ENCODE measurements at places on chromosomes 7 and 10.

DNA sequence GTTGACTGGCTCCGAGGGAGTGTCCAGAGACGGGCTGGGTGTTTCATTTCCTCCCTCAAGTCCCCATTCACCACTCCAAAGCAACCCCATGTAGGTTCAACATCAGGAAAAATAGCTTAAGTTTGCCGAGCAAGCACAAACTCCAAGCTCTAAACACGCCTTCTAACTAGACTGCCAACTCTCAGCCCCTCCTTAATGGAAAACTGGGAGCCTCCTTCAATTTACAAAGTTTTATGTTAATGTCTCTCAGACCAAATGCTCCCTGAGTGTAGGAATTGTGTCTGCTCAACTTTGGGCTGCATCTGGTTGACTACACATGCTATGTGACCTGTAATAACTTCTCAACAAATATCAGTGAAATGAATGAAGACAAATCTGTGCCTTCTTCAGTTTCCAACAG is 87.5 kb downstream of the FAM204A start:
- no peak for DNase-seq

- DNase-seq = no peak
Observed at GRCh38 chr7:24723178-24723530, 34.1 kb downstream of the GSDME start.

DNA sequence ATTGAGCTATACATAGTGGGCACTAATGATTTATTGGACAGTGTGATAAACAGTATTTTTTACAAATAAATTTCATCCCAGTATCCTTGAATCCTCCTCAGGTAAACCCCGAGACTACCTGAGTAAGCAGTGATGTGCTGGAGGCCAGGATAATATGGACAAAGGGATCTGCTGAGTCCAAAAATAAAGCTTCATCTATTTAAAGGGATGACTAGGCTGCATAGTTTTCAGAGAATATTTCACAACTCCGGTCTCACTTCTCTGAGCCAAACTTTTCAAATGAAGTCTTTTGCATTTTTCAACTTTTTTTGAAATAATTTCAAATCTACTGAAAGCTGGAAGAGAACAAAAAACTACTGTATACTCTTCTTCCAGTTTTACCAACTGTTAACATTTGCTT is 2.5 kb downstream of the ACTR3B start:
- DNase-seq = no peak

GRCh38 chr7:4739528-4739992 is 35.9 kb upstream of the AP5Z1 start:
- no peak for DNase-seq

DNA sequence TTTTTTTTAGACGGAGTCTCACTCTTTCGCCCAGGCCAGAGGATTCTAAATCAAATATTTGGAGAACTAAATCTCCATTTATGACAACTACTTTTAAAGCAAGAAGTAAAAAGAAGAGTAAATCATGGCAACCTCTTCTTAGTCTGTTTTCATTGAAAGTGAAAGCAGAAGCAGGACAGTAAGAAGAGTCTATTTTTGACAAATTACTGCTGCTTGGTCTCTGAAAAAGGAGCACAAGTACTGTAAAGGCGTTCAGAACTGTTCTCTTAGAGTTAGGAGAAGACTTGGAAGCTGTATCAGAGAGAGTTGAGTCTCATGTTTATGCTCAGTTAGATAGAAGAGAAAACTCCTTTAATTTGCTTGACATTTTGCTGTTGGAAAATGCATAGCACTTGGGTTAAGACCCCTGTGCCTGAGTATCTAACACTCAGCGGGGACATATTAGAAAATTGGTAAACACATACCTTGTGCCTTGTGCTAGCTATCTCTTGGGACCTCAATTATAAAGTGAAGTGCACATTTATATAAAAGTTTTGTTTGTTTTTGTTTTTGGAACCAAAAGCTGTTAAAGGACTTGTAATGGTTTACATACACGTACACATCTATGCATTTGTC is 433.0 kb downstream of the ANKRD7 start:
- DNase-seq = no peak

DNA sequence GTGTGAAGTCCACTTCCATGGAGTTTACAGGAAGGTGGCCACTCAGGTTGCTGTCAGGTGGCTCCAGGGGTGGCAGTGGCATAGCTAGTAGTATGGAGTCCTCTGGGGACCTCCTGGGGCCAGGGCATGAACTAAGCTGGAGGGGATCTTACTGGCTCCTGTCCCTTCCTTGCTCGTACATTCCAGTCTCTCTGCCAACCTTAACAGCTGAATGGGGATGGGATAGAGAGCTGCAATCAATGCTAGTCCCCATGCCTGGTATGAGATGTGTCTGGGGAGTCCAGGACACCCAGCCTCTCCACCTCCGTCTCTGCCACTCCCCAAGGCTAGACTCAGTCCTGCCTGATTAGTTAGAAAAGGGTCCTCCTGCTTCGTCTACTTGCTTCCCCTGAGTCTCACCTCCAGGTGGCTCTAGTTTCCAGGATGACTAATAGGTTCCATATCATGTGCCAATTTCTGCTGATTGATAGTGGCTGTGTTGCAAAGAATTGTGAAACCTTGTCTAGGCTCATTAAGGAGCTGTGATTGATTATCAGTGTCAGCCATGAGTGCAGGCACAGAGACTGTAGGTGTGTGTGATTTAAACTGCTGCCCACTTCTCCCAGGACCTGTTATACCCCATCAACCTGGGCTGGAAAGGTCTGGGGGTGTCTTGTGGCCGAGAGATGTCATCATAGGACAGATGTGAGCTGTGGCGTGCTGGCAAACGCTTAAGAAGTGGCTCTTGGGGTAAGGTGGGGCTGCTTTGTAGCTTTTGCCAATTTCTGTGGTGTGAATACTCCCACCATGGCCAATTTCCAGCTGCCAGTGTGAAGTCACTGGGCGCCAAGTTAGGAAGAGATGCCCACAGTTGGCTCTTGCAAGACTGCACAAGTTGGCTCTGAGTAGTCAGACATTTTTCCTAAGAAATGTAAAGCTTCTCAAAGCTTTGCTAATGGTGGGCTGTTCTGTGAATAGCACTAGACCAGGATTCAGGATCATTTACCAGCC is 59.8 kb downstream of the COL13A1 start:
- no peak for DNase-seq

DNA sequence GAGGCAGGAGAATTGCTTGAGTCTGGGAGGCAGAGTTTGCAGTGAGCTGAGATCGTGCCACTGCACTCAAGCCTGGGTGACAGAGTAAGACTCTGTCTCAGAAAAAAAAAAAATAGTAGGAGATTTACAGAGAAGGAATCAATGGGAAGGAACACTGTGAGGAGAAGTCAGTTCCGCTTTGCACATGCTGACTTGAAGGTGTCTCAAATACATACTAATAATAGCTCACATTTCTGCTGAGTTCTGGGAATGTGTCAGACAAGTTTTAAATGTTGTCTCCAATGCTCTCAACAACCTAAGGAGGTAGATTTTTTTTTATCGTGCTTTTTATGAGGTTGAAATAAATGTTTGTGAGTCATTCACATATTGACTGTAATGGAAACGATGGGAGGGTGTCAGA is 654.9 kb upstream of the CELF2 start:
- DNase-seq = no peak

DNA sequence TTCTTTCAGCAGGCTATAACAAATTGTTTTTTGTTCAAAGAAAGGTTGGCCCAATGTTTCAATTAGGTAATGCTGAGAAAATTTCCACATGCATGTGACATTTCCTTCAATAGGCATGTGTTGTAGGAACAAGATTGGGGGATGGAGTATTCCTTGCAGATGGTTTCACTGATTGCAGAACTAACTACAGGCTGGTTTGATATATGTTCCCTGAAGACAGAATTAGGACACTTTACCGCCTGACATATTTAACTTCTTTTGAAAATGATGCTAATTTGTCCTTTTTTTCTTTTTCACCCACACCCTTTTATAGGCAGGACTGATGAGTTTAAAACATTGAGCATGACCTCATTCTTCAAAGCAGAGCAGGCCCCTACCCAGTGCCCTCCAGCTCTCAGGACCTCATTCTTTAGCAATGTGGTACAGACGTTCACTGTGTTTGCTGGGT is 163.3 kb downstream of the CPED1 start:
- DNase-seq = no peak

DNA sequence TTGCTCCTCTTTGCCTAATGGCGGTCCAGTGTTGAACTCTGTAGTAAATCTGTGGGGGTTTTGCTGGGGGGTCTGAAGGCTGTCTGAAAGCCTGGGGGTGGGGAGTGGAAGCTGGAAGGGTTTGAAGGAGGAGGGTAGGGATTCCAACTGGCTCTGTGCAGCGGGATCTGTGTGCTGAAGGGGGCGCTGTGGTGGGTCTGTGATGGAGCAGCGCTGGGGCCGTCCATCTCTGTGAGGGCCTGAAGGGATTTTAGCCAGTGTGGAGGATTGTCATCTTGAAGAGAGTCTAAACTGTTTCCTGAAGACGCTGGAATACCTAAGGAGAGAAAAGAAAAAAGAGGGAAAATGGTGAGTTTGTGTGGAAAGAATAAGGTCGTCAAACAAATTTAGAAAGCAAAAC is 129.2 kb downstream of the STRA8 start:
- DNase-seq = no peak

Measured in AG04449 (cell line).